ENCODE measurements at places on chromosomes 2 and 18.

DNA sequence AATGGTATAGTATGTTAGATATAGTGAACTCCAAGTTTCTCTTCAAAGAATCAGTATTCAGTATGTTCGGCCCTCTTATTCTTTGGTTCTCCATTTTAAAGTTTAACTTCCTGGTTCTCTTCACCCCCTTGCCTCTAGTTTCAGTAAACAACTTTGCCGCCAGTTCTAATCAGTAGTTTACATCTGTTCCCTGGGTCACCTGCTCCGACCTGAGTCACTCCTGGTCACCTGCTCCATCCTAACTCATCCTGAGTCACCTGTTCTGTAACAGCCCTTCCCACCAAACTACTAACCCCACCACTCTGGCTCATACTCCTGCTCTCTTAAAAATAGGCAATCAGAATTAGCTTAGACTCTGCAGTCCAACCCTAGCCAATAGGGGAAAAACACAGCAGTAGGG lies 23.7 kb upstream of the TEX51 start:
- no peak for DNase-seq

DNA sequence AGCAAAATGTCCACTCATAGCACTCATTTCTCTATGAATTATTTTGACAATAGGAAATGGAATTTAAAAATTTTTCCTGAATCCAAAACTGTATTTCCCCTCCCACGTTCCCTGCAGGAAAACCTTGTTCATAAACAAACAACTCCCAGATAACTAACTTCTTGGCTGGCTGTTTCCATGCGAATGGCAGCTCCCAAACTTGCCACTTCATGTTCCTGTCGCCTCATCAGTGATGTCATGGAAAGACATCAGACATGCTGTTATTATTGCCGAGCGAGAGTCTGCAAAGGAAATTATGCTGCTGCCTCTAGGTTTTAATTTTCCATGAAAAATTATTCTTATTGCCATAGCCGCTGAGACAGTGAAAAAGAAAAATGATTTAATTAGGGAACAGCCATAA lies 117.0 kb upstream of the RIOK3 start:
- no peak for DNase-seq

GRCh38 chr18:13124411-13124810 lies 94.1 kb upstream of the LDLRAD4 start:
- DNase-seq: no peak

DNA sequence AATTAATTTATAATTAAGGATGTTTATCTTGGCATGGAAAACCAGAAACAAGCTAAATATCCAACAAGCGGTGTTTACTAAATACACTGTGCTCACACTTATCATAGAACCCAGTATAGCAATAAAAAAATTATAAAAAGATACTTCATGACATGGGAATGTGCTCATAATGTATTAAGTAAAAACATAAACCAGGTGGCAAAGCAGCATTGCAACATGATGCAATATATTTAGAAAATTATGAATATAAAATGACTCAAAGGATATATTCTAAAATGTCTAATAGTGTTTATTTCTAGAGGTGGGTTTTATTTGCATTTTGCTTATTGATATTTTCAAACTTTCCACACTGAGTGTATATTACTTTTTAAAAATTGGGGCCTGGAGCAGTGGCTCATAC lies 84.4 kb upstream of the ATL2 start:
- DNase-seq: no peak

DNA sequence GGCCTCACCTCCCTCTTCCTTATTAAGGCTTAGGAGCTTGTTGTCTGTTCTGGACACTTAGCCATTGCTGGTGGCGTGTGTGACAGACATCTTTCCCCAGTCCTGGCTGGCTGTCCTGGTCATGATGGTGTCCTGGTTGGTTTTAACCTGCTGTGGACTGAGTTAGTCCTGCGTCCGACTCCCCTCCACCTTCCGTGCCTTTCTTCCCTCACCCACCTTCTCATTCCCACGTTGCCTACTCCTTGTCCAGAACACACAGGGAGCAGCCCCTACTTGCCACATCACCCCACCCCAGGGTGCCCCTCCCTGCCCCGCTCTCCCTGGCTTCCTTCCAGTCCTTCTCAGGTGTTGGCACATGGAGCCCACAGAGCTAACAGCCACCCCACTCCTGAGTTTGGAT lies 9.5 kb downstream of the ANO7 start:
- no peak for DNase-seq

GRCh38 chr2:98623657-98624056 lies 15.3 kb downstream of the UNC50 start:
- DNase-seq: no peak

Data from activated CD4-positive, alpha-beta memory T cell treated with anti-CD3 and anti-CD28 coated beads for 36 hours (primary cell).